Endothelial cell (in vitro differentiated cells): ENCODE measurements at places on chromosomes 5 and 9. TPM values are rescaled to one million over a fixed set of nuclear protein-coding genes. Genes with fewer than 3 reads are reported as not detected.

- no peaks in the 10 kb centered on the region for H3K4me1 ChIP-seq
- H3K4me3 ChIP-seq: peak overlapping the region; percentile 60
- H3K27ac ChIP-seq: no peak overlapping the region
- peaks cover 3% of the 10 kb centered on the region for H3K36me3 ChIP-seq
Observed at GRCh38 chr5:172951371-172952033, 7.7 kb upstream of the RPL26L1 start.

DNA sequence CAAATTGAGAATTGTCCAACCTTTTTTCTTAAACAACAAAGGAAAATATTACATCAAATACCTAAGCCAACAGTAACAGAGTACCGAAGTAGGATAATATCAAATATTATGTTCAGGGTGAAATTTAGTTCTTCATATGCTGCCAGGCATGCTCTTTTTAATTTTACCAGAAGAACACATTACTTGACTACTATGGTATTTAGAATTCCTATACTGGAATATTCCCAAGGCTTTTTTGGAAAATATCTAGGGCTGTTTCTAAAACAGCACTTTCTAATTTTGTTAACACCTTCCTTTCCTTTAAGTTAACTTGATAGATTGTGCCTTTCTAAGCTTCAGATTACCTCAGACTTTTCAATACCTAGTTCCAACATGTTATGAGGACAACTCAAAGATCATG is 48.7 kb downstream of the MARCHF3 start:
- H3K4me1 ChIP-seq: peaks cover 31% of the 10 kb centered on the region
- H3K27me3 ChIP-seq: no peaks in the 10 kb centered on the region
- H3K4me3 ChIP-seq: no peak overlapping the region
- no peak for DNase-seq

Gene EQTN
- total RNA-seq: not detected

GRCh38 chr5:134088994-134089560 is 25.4 kb upstream of the TCF7 start:
- H3K4me3 ChIP-seq: no peak overlapping the region
- H3K27ac ChIP-seq: no peak overlapping the region
- H3K27me3 ChIP-seq: no peaks in the 10 kb centered on the region
- no peaks in the 10 kb centered on the region for H3K4me1 ChIP-seq
- H3K36me3 ChIP-seq: no peaks in the 10 kb centered on the region
- DNase-seq: no peak

Gene ZNG1E
- total RNA-seq: 38.9 TPM

Gene SHOC1
- total RNA-seq: not detected

DNA sequence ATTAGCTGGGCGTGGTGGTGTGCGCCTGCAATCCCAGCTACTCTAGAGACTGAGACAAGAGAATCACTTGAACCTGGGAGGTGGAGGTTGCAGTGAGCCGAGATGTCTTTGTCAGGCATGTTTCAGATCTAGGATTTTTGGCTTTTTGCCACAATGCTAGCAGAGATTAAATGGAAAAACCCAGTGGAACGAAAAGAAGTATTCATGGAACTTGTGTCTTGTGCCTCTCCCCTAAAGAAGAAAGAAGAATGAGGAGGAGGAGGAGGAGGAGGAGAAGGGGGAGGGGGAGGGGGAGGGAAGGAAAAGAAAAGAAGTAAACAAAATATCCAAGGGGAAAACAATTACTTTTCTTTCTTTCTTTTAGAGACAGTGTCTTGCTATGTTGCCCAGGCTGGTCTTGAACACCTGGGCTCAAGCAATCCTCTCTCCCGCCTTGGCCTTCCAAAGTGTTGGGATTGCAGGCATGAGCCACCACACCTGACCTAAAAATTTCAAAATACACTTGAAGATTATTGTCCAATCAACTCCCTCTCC is 106.0 kb downstream of the ARRDC3 start:
- no peak for DNase-seq
- no peak overlapping the region for H3K4me3 ChIP-seq
- peaks cover 11% of the 10 kb centered on the region for H3K27me3 ChIP-seq

- no peaks in the 10 kb centered on the region for H3K27me3 ChIP-seq
- no peak overlapping the region for H3K4me3 ChIP-seq
- H3K36me3 ChIP-seq: no peaks in the 10 kb centered on the region
- H3K27ac ChIP-seq: no peak overlapping the region
Observed at GRCh38 chr5:95060098-95060497, 224.8 kb downstream of the MCTP1 start.

Gene NDUFS6
- 31.0 TPM for total RNA-seq

DNA sequence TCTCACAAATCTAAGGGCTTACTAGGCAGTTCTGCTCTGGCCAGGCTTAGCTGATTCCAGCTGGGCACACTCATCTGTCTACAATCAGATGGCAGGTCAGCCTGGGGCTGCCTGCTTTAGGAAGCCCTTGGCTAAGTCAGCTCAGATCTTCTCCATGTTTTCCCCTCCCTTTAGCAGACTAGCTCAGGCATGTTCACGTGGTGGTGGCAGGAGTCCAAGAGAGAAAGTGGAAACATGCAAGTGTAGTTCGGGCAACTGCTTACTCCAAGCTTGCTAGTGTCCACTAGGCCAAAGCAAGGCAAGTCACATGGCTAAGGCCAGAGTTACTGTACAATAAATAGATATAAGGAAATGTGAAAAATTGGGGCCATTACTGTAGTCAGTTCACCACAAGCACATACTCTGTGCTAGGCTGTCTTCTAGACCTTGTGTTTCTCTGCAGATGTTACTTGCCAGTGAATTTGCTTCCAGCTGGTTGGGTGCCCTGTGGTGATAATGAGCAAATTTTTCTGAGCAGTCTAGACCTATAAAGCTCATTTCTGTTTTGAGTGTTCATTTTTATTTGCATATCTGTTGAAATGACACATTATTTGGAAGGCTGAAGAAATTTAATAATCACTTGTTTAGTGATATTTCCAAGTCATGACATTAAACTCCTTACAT is 38.3 kb downstream of the RECK start:
- H3K36me3 ChIP-seq: peaks cover 19% of the 10 kb centered on the region
- H3K27me3 ChIP-seq: peaks cover 3% of the 10 kb centered on the region
- H3K4me3 ChIP-seq: no peak overlapping the region
- no peak overlapping the region for H3K27ac ChIP-seq
- DNase-seq: no peak

Gene DMGDH
- total RNA-seq: 0.36 TPM

Gene FYB1
- total RNA-seq: 0.31 TPM

DNA sequence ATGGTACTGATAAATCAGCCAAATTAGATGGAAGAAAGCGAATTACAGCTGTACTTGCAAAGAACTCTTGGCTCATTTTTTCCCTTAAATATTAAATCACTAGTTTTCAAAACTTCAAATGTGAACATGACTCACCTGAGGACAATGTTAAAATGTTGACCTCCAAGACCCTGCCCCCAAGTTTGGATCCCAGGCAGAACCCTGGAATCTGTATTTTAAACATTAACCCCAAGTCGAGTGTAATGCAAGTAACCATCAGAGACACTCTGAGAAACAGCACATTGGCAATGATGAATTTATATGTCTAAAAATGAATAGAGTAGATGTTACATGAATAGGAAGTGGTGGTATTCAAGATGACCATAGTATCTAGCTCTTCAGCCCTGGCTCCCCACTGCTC is 2.3 kb upstream of the CD274 start:
- DNase-seq: no peak
- peaks cover 1% of the 10 kb centered on the region for H3K27me3 ChIP-seq
- no peak overlapping the region for H3K4me3 ChIP-seq
- no peaks in the 10 kb centered on the region for H3K36me3 ChIP-seq
- H3K4me1 ChIP-seq: no peaks in the 10 kb centered on the region

Gene HRH2
- 0.41 TPM for total RNA-seq

- peaks cover 7% of the 10 kb centered on the region for H3K4me1 ChIP-seq
- H3K36me3 ChIP-seq: peaks cover 4% of the 10 kb centered on the region
- H3K27ac ChIP-seq: no peak overlapping the region
Observed at GRCh38 chr9:133493845-133494540, 15.1 kb upstream of the SLC2A6 start.

GRCh38 chr5:83572271-83572670 is 100.7 kb downstream of the VCAN start:
- H3K36me3 ChIP-seq: peaks cover 7% of the 10 kb centered on the region
- no peak overlapping the region for H3K27ac ChIP-seq
- no peaks in the 10 kb centered on the region for H3K27me3 ChIP-seq
- DNase-seq: no peak
- H3K4me1 ChIP-seq: no peaks in the 10 kb centered on the region

Gene PCDHAC1
- 7.5 TPM for total RNA-seq

Gene OR2S2
- total RNA-seq: not detected

Gene SLC9A3
- total RNA-seq: 1.1 TPM

DNA sequence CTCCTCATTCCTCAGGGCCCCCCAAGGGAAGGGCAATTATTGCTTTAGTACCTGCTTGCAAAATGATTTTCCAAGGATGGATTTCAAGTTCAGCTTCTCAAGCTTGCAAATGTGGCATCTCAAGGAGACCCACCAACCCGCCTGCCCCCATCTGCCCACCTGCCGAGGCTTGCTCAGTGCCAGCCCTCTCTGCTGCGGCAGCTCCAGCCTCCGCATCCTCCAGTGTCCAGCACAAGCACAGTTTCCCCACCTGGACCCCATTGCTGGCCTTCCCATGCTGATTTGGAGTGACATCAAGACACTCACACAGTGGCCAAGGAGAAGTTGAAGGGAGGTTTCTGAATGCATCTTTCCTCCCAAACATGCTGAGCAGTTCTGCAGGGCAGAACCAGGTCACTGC is 31.2 kb downstream of the MED10 start:
- H3K36me3 ChIP-seq: no peaks in the 10 kb centered on the region
- no peak overlapping the region for H3K27ac ChIP-seq
- peaks cover 2% of the 10 kb centered on the region for H3K27me3 ChIP-seq
- no peak for DNase-seq
- H3K4me3 ChIP-seq: no peak overlapping the region

Gene PITX1
- total RNA-seq: 0.87 TPM

DNA sequence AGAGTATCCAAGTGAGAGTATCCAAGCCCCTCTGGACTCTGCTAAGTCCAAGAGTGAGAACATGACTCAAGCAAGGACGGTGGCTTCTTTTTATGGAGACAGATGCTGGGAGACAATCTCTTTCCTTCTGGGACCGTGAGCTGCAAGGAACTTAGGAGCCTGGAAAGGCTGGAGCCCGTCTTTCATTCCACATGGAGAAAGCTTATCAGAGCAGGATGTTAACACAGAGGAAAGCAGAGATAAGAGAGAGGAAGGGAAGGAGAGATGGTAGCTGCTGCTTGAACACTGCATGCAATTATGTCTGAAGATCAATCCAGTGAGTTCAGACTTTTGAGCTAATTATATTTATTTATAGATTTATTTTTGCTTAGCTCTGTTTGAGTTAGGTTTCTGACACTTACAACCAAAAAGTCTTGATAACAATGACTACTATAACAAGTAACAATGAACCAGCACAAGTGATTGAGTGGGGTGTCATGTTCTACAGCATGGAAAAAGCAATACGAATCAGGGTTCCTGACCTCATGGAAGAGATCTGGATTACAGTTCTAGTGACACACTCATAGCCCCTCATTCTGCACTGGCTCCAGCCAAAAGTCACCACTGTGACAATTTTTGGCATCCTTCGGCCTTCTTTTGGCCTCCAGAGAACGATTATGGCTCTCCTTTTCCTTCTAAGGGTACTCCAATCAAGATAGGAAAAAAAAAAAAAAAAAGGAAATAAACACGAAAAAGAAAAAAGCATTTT is 71.5 kb downstream of the PRLR start:
- H3K36me3 ChIP-seq: no peaks in the 10 kb centered on the region
- no peak for DNase-seq
- H3K27ac ChIP-seq: no peak overlapping the region
- peaks cover 9% of the 10 kb centered on the region for H3K4me1 ChIP-seq
- H3K27me3 ChIP-seq: no peaks in the 10 kb centered on the region
- H3K4me3 ChIP-seq: no peak overlapping the region

Gene WNT8A
- 0.69 TPM for total RNA-seq

DNA sequence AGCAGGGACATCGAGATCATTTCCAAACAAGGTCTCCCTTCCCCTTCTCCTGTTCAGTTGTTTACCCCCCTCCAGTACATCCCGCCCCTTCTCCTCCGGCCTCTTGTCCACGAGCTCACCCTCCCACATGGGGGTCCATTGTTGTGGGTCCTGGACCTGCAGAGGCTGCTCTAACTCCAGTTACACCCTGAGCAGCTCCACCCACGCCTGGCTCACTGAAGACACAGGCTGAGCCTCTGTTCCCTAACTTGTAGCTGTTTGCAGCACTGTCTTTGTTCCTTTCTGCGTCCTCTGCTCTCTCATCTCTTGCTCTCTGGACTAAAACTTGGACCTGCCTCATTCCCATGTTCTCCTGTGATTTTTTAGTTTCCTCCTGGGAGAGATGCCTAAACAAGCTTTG is 377.5 kb downstream of the MED10 start:
- no peak for DNase-seq
- no peak overlapping the region for H3K27ac ChIP-seq
- H3K36me3 ChIP-seq: no peaks in the 10 kb centered on the region
- H3K27me3 ChIP-seq: no peaks in the 10 kb centered on the region
- no peak overlapping the region for H3K4me3 ChIP-seq

DNA sequence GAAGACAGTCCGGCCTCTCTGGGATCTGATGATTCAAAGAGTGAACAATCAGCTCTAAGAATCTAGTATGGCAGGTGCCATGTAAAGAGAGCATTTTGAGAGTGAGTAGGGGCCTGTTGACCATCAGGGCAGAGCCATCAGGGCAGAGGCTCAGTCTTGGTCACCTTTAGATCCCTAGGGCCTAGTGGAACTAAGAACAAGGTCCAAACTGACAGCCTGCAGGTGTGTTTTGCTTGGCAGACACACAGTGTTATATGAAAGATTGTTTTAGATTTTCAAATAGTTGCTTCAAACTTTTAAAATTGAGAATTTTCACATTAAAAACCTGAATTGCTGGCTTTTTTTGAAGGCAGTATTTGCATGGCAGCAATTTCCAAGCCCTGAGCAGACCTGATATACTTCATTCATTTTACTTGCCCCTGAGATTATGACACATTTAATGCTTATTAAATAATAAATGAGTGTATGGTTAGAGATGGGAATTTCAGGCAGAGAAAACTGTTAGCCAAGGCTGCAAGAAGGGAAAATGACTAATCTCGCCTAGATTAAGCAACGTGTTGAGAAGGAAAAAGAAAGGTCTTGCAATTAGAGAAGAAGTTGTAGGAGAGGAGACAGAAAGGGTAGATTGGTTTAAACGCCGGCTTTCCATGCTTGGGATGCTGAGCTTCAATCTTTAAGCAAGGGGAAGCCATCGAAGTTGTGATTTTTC is 279.6 kb downstream of the ARRDC3 start:
- H3K27ac ChIP-seq: no peak overlapping the region
- DNase-seq: no peak
- no peak overlapping the region for H3K4me3 ChIP-seq
- H3K4me1 ChIP-seq: peaks cover 6% of the 10 kb centered on the region
- H3K36me3 ChIP-seq: no peaks in the 10 kb centered on the region

Gene SOHLH1
- total RNA-seq: 0.18 TPM

DNA sequence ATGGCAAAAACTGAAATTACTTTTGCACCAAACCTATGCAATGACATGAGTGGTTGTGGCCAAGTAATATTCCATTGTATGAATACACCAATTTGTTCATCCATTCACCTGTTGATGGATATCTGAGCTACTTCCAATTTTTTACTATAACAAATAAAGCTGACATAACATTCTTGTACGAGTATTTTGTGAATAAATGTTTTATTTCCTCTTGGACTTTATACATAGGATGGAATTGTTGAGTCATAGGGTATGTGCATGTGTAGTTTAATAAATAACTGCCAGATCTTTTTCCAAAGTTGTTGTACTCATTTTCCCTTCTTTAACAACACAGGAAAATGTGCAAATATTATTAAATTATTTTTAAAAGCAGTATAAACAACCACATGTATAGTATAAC is 146.1 kb upstream of the ZNF462 start:
- H3K36me3 ChIP-seq: no peaks in the 10 kb centered on the region
- DNase-seq: no peak
- no peaks in the 10 kb centered on the region for H3K27me3 ChIP-seq
- no peak overlapping the region for H3K4me3 ChIP-seq
- H3K27ac ChIP-seq: no peak overlapping the region
